ENCODE measurements at places on chromosomes 3 and 15. TPM values are rescaled to one million over a fixed set of nuclear protein-coding genes. Genes with fewer than 3 reads are reported as not detected.

Gene TF
- 4.0 TPM for total RNA-seq

Gene IMPG2
- 0.65 TPM for total RNA-seq

Gene CFAP100
- total RNA-seq: not detected

GRCh38 chr15:31435261-31435911 is 108.8 kb downstream of the KLF13 start:
- DNase-seq: peak; percentile 92

DNA sequence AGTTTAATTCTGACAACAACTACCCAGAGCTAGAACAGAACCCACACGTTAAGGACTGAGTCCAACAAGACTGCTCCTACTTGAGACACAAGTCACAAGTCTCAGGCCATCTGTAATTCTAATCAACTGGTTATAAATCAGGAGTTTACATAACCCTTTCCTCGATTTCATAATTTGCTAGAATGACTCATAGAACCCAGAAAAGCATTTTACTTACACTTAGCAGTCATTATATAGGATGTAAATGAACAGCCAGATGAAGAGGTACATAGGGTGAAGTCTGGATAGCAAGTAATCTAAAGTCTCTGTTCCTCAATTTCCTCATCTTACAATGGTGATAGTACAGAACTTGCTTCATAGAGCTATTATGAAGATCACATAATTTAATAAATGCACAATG is 1018.2 kb downstream of the DIPK2A start:
- DNase-seq: peak; percentile 2

GRCh38 chr3:65714134-65714533 is 324.6 kb downstream of the MAGI1 start:
- DNase-seq: no peak

GRCh38 chr3:106302451-106303221 is 433.8 kb upstream of the CBLB start:
- DNase-seq: no peak

GRCh38 chr3:46348823-46349482 is 5.0 kb upstream of the CCR2 start:
- DNase-seq: no peak
